ENCODE measurements at places on chromosomes 3 and 15.

GRCh38 chr15:44296625-44297524 lies 8.4 kb downstream of the GOLM2 start:
- DNase-seq, result no peak

DNA sequence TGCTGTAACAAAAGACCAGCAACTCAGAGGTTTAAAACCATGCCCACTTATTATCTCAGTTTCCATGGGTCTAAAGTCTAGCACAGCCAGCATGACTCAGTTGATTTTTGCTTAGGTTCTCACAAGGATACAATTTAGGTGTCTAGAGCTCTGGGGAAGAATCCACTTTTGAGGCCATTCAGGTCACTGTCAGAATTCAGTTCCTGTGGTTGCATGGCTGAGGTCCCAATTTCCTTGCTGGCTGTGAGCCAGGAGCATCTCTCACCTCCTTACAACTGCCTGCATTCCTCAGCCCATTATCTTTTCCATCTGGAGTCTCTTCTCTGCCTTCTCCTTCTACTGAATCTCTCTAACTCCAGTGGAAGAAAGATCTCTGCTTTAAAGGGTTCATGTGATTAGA lies 240.5 kb upstream of the CFAP20DC start:
- DNase-seq, result no peak

DNA sequence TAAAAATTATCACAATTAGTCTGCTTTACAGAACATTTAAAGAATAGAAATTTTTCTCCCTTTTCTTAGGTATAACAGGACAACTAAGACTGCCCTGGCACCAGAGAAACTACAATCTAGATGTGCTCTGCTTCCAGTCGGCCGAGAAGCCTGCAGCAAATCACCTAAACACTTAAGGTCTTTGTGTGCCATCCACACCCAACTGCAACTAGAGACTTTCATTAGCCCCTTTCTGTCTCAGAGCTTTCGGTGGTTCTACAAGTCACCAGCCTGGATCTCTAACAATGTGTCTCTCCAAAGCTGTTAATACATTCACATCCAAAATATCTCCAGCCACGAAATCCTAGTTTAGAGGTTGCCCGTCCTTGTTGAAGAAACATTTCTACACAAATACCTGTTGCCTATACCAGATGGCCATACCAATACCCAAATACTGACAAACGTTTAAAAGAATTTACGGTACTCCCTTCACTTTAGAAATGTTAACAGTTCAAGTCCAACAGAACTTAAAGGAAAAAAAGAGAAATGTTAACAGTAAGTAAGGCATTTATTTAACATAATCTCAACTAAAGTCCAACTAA lies 6.7 kb downstream of the PRC1 start:
- no peak for DNase-seq

DNA sequence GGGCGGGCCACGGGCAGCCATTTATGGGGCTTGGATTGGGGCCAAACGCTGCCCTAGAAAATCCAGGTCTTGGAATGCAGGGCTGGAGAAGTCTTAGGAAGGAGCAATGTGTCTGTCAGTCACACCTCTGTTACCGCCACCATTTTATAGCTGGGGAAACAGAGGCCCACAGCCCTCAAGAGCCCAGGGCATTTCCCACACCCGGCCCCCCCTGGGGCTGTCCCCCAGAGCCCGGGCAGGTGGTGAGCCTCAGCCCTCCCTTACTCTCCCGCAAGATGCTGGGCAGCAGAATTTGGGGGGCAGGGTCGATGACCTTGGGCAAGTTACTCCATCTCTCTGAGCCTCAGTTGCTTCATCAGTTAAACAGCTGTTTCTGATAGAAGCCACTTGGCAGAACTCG lies 508.2 kb downstream of the SHQ1 start:
- DNase-seq, result no peak

- no peak for DNase-seq
Observed at GRCh38 chr3:177642042-177642803, 444.9 kb upstream of the TBL1XR1 start.

DNA sequence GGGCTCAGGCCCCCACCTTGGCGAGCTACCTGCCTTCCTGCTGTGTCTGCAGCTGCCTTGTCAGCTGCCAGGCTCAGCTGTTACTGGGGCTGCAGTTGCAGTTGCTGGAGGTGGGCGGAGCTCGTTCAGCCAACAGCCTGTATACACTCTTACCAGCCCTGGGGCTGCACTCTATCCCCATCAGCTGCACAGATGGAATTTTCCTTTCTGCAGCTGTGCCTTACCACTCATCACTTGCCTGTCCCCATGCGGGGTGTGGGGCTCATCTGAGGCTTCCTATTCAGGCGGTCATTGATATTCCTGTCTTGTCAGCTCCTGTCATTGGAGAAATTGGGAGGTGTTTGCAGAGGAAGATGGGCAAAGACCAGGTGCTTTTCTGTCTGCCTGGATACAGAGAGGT lies 9.1 kb upstream of the SYN2 start:
- DNase-seq, result no peak

All from central memory CD4-positive, alpha-beta T cell (primary cell).